Central memory CD4-positive, alpha-beta T cell (primary cell): ENCODE measurements at places on chromosomes 5 and 9.

DNA sequence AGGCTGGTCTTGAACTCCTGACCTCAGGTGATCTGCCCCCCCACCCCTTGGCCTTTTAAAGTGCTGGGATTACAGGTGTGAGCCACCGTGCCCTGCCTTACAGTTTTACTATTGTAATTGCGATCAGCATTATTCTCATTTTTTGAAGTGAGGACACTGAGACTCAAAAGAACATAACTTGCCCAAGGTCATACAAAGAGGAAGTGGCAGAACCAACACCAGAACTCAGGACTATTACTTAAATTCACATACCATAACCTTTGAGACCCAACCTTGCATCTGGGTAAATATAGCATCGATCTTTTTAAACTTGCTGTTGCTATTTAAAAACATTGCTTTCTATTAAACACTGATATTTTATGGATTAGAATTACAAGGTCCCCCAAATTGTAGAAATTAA, 54.2 kb downstream of the FOXI1 start:
- DNase-seq: no peak

DNA sequence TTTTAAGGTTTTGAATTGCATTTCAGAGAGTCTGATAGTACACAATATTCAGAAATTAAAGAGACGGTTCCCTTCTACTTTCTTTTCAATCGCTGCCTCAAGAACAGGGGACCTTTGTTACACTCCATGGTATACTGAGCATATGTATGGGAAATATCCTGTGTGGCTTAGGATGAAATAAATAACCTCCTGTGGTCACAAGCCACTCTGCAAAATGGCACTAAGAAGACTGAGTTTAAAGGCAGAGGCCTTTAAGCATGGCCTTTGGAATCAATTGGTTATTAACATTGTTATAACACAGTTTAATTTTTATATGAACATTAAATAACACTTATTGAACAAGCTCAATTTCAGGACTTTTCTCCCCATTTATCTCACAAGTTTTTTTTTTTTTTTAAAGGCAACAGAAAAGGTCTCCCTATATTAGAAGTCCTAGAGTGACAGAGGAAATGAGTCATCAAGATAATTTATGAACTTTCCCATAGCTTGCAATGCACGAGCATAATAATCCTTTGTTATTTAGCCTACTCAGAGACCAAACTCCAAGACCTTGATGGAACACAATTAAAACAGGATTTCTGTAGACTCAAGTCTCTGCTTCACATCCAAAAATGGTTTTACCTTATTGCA, 341.9 kb downstream of the TMEM167A start:
- no peak for DNase-seq

GRCh38 chr5:167730121-167730520, 561.3 kb upstream of the WWC1 start:
- no peak for DNase-seq

DNA sequence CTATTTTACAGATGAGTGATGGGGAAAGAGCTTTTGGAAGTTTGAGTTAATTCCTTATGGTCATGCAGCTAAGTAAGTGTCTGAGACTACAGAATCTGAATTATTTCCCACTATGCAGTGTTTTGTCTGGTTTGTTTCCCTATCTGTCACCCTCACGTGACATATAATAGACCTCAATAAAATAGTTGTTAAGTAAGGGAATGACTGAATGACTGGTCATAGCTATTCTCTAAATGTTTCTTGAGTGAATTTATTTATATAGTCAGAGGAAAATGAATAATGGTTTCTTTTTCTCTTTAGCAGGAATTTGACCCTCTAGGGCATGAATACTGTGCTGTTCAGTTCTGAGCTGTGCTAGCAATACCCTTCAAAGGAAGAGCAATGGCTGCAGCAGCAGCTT, 10.3 kb downstream of the TRIM32 start:
- DNase-seq: no peak

- no peak for DNase-seq
These were observed 171.7 kb downstream of the COL23A1 start for GRCh38 chr5:178418471-178419010.
